Mucosa of descending colon (tissue), 3 donors: ENCODE measurements at places on chromosomes 7 and 10.

- no peak for DNase-seq
Measured at GRCh38 chr10:11119843-11120242, 102.2 kb downstream of the CELF2 start.

DNA sequence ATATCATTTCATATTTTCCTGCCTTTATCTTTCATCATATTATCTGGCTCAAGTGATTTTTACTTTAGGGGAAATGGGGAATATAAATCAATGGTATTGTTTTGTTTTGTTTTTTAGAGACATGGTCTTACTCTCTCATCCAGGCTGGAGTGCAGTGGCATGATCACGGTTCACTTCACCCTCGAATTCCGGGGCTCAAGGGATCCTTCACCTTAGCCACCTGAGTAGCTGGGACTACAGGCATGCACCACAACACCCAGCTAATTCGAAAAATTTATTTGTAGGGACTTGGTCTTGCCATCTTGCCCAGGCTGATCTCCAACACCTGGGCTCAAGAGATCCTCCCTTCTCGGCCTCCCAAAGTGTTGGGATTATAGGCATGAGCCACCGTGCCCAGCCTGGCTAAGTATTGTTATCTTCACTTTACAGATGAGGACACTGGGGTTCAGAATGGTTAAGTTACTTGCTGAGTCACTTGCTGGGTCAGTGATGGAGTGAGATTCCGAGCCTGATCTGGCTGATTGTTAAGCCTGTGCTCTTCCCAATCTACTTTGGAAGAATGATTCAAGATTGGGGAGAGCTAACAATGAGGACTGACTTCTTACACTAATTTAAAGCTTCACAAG lies 3.7 kb upstream of the SLC16A9 start:
- DNase-seq: no peak

DNA sequence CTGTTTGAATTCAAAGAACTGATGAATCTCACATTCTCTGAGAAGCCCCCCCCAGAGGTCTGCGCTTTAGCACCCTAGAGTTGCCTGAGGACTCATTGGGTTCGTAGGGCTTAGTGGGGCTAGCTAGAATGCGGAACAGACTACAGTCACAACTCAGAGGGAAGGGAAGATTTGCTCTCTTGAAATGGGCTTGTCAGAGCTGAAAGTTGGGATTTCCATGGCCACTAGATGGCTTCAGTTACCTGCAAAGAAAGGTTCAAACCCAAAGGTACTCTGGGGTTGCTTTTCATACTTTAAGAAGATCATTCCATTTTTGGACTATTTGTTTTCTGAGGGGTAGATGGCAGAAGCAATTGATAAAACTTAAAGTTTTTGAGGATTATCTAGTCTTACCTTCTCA lies 205.0 kb downstream of the BBS9 start:
- DNase-seq: no peak

GRCh38 chr7:111886233-111886632 lies 320.0 kb downstream of the DOCK4 start:
- no peak for DNase-seq

DNA sequence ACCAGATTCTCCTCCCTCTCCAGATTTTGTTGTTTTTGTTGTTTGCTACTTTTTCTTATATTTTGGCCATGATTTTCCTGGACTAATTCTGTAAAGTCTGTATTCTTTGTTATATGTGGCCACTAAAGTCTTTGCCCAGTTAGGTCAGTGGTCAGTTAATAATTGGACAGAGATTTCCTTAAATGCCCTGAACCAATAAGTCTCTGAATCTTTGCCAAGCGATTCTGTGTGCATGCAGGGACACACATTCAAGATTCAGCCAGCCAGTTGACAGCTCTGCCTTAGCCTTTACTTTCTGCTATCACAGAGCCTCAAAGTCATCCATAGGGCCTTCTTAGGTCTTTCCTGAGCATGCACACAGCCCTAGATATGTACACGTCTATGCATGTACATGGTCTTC lies 11.0 kb upstream of the COL17A1 start:
- no peak for DNase-seq

- DNase-seq: no peak
Measured at GRCh38 chr10:114486938-114487814, 82.9 kb upstream of the AFAP1L2 start.

GRCh38 chr7:30172451-30172850 lies 37.7 kb downstream of the MTURN start:
- no peak for DNase-seq

GRCh38 chr10:71268758-71269157 lies 50.3 kb upstream of the SLC29A3 start:
- DNase-seq: no peak

- DNase-seq: peak; percentile 55
Measured at GRCh38 chr7:150737265-150738055, at the start of gene GIMAP5. Gene GIMAP5 (plus strand): TSS chr7:150737418. CDS start chr7:150740885, 3,467 bp downstream.

GRCh38 chr10:56927701-56928100 lies 566.6 kb upstream of the ZWINT start:
- DNase-seq: no peak

GRCh38 chr10:3844491-3845025 lies 59.5 kb upstream of the KLF6 start:
- no peak for DNase-seq

DNA sequence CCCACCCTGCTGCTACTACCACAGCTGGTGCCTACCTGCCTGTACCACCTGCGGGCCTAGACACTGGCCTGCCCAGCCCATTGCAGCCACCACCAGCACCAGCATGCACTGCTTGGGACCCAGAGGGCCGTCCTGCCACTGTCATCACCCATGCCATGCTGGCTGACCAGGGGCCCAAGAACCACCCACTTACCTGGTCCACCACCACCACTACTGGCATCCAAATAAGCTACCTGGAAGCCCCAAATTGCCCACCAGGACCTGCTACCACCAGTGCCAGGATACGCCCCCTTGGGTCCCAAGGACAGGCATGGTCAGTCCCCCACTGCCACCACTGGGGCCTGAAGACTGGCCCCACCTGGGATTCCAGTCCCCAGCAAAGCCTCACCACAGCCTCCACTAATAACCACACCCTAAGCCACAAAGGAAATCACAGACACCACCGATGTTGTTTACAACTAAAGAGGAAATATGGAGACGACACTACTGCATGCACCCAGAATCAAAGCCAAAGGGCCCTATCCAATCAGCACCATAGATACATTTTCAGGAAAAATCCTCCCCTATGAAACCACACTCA lies 70.5 kb upstream of the DIP2C start:
- no peak for DNase-seq

DNA sequence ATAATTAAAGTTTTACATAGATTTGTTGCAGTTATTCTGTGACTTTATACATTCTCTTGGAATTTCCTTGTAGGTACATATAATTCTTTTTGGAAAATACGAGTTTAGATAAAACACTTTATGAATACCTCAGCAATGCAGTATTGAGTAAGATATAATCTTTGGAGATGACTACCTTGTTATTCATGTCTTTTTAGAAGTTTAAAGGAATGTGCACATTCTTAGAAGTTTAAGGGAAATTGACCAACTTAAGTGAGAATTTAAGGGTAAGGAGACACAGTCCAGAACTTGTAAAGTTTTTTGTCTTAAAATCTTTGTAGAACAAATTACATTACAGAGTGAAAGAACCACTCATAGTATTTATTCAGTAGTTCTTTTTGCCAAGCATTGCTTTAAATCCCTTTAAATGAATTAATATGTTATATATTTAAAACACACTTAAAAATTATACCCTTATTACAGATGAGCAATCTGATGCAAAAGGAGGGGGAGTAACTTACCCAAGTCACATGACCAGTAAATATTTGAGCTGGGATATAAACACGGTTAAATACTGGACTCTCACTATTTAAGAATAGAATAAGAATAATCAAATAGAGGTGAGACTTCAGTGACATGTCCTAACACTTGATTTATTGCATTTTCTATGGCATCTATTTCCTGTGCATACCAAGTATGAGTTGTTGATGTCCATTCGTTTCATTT lies 139.5 kb upstream of the FERD3L start:
- DNase-seq: no peak

- DNase-seq: no peak
Measured at GRCh38 chr10:78331391-78331922, 297.8 kb downstream of the RPS24 start.
